ENCODE measurements at places on chromosomes 2 and 18.

DNA sequence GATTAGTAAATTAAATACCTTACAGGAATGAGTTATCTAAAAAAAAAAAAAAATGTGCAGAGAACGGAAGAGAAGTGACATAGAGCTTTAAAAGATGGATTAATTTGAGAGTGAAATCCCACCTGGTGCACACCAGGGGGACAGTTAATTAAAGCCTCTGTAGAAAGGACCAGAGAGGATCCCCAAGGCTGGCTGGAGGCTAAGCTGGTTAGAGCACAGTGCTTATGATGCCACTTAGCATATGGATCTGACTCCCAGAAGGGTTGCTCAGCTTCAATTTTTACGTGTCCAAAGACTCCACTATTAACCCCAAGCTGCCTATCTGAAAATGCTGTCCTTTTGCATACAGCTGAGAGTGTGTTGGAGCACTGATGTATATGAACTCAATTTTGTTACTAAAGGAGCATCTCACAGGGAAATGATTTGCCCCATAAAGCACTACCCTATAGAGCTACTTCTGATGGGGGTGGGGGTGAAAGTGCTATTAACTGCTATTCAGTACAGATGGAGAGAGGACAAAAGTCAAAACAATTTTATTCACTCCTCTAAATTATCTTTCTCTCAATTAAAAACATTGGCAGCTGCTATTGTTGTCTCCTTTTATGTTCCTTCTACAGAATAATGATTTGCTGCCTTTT is 15.2 kb upstream of the SLC8A1 start:
- DNase-seq, result no peak

DNA sequence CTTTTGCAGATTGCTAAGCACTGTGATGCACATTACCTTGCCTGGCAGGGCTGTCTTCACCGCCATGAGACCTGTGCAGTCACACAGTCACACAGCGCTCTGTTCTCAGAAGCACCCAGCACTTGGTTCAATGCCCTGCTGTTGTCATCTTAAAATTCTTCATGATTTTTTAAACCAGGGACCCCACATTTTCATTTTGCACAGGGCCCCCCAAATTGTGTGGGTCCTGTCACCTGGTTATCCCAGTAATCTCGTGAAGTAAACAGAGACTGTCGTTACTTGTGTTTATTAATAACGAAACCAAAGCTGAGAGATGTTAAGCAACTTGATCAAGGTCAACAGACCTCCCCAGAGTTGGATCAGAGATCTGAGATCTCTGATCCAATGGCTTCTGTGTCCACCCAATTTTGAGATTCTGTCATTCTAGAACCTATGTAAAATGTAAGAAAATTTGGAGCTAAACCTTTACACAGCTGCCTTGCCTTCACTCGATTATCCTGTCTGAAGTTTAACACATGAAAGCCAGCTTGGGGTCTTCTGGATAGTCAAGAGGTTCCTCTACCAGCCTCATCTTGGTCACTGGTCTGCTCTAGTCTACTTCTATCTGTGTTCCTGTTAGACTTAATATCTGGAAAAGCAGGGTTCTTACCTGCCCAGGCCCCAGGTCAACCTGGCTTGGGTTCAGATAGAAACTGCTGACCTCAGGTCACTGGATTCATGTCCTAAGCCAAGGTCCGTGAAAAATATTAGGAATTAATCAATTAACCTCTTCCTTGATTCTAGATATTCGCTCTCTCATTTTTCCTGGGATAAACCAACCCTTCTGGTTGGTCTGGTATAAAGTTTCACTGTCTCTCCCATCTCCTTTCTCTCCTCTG is 13.7 kb upstream of the TTC39C start:
- DNase-seq, result no peak

DNA sequence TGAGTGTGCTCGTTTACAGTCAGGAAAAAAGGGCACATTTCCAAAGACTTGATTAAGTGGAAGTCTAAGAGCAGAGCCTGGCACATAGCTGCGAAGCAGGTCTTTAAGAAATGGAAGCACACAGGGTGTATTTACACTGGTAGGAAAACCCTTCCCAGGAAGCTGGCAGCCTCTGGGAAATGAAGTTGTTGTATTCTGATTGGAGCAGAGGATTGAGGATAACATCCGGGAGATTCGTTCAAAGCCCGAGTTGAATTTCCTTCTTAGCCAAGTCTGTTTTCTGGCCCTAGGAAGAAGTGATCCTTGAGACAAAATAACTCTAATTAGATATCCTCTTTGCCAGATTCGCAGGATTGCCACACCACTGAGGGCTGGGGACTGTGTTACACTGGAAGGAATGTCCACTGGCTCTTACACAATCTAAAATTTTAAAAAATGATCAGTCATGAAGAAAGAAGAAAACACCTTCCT is 75.9 kb downstream of the ITGB1BP1 start:
- no peak for DNase-seq

GRCh38 chr2:115484486-115484885 is 1042.0 kb downstream of the DPP10 start:
- DNase-seq, result no peak

DNA sequence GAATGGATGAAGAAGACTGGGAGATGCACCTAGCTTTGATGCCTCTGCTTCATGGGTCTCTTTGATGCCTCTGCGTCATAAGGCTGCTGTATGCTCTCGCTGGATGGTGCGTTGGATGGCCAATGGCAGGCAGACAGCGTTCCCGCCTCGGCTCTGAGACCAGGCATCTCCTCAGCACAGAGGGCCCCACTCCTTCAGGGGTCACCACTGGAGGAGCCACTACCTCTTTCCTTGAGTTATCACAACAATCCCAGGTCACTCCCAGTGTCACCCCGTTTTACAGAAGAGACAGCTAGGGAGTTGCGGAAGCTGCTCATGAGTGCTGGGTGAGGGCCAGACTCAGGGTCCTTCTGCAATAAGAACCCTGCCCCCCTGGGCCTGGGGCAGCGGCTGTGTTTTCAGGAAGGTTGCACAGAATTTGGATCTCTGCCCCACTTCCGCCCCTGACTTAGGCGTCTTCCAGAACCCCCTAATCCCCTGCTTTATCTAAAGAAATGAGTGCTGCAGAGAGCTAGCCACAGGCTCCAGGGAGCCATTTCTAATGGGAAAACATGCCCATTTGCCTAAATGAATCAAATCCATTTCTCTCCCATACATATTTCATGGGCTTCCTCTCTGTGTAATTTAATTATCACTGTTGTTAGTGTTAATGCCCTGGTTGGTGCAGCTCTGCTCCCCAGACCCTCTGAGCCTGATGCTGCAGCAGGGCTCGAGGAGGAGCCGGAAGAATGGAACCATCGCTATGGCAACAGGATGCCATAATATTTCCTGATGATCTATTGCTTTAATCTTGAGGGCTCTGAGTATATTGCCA is 131.8 kb upstream of the HS6ST1 start:
- no peak for DNase-seq

DNA sequence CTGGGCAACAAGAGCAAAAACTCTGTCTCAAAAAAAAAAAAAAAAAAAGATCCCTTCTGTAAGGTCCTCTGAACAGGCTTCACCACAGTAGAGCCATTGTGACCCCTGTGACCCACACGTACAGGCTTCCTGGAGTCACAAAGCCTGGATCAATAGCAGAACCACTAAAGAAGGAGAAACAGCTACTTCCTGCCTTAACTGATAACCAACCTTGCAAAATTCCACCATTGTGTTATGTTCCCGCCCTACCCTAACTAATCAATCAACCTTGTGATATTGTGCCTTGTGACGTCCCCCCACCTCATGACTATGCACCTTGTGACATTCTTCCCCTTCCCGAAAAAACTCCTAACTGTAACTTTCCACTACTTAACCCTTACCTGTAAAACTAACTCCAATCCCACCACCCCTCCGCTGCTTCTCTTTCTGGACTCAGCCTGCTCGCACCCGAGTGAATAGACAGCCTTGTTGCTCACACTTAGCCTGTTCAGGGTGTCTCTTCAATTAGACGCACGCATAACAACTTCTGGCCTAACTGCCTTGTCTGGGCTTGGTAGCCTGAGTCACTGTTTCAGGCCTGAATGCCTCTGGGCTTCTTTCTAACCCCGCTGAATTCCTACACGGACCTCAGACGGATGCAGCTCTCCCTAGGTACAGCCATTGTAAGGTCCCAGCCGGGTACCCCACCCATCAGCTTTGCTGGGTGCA is 13.9 kb downstream of the SCYGR8 start:
- no peak for DNase-seq

All from brain pericyte (primary cell).